ENCODE measurements at places on chromosomes 4 and X.
A peak's percentile ranks its signal among the peaks of the same experiment; 100 is the strongest.

GRCh38 chr4:105126311-105127169 lies 20.1 kb upstream of the TET2 start:
- no peaks in the 10 kb centered on the region for H3K36me3 ChIP-seq
- H3K4me1 ChIP-seq = no peaks in the 10 kb centered on the region
- H3K27ac ChIP-seq = no peak overlapping the region

GRCh38 chrX:98380106-98380505 lies 1496.4 kb downstream of the RPA4 start:
- H3K4me1 ChIP-seq = no peaks in the 10 kb centered on the region
- no peaks in the 10 kb centered on the region for H3K27me3 ChIP-seq
- DNase-seq = peak; percentile 57
- no peak overlapping the region for H3K4me3 ChIP-seq

DNA sequence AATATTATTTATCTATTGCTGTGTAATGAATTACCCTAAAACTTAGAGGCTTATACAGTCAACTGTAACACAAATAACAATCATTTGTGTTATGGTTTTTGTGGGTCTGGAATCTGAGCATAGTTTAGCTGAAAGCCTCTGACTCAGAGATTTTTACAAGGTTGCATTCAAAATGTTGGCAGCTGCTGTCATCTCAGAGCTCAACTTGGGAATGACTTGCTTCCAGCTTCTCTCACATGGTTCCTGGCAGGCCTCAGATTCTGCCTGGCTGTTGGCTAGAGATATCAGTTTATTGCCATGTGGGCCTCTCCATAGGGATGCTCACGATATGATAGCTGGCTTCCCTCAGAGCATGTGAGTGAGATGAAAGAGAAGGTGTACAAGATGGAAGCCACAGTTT lies 70.2 kb upstream of the BRWD3 start:
- no peak for DNase-seq
- H3K36me3 ChIP-seq = no peaks in the 10 kb centered on the region
- H3K27me3 ChIP-seq = no peaks in the 10 kb centered on the region
- no peak overlapping the region for H3K27ac ChIP-seq

GRCh38 chr4:65968831-65969558 lies 298.7 kb upstream of the EPHA5 start:
- H3K27me3 ChIP-seq = no peaks in the 10 kb centered on the region
- H3K4me1 ChIP-seq = no peaks in the 10 kb centered on the region
- H3K36me3 ChIP-seq = no peaks in the 10 kb centered on the region
- no peak overlapping the region for H3K4me3 ChIP-seq
- no peak overlapping the region for H3K27ac ChIP-seq
- DNase-seq = no peak

DNA sequence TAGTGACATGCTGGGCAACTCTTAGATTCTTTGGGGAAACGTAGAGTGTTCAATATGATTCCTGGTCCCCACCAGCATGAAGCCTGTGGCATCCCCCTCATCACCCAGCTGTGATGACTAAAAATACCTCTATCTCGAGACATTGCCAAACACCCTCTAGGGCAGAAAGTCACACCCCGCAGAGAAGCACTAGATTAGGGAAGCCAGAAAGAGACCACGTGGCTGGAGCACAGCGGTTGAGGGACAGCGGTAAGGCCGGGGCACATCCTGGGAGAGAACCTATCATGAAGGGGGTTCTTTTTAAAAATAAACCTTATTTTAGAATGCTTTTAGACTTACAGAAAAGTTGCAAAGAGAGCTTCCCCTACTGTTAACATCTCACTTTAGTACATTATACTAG lies 11.0 kb downstream of the FAT1 start:
- H3K36me3 ChIP-seq = peaks cover 19% of the 10 kb centered on the region
- H3K4me1 ChIP-seq = peaks cover 20% of the 10 kb centered on the region
- H3K27ac ChIP-seq = no peak overlapping the region
- no peaks in the 10 kb centered on the region for H3K27me3 ChIP-seq
- H3K4me3 ChIP-seq = no peak overlapping the region

DNA sequence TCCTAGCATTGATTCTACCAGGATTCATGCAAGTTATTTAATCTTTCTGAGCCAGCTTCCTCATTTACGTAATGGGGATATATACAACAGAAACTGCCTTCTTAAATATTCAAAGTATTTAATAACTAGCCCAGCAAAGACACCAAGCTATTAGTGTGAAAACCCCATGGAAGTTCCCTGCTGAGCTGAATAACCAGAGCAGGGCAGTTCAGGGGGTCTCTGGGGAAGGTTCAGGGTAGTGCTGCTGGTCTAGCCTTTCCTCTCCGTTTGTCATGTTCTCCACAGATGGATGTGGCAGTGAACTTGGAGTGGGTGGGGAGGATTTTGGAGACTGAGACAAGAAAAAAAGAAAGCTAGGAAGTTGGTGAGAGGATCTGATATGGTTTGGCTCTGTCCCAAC lies 240.8 kb upstream of the TAPT1 start:
- no peaks in the 10 kb centered on the region for H3K4me1 ChIP-seq
- no peaks in the 10 kb centered on the region for H3K36me3 ChIP-seq
- no peaks in the 10 kb centered on the region for H3K27me3 ChIP-seq
- no peak overlapping the region for H3K4me3 ChIP-seq
- no peak for DNase-seq

GRCh38 chr4:11748164-11748872 lies 319.6 kb upstream of the HS3ST1 start:
- H3K4me1 ChIP-seq = no peaks in the 10 kb centered on the region
- no peaks in the 10 kb centered on the region for H3K36me3 ChIP-seq

DNA sequence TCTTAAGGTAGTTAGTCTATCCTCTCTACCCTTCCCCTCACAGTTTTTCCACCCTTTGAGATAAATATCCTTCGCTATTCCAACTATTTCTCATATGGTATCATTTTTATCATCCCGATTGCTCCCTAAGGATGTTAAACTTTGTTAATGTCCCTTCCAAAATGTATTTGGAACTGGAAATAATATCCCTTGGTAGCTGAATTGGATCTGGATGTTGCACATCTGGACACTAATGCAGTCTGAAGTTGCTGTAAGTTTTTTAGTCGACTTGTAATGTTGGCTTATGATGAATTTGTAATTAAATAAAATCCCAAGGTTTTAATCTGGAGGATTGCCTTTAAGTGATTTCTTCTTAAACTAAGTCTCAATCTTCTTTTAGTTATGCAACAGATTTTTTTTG lies 22.5 kb downstream of the XIAP start:
- no peaks in the 10 kb centered on the region for H3K4me1 ChIP-seq
- H3K27ac ChIP-seq = no peak overlapping the region

- no peak overlapping the region for H3K27ac ChIP-seq
- DNase-seq = no peak
Observed at GRCh38 chr4:185713272-185713671, 98.7 kb downstream of the SORBS2 start.

- no peak for DNase-seq
- no peaks in the 10 kb centered on the region for H3K4me1 ChIP-seq
- no peaks in the 10 kb centered on the region for H3K36me3 ChIP-seq
- no peak overlapping the region for H3K27ac ChIP-seq
Observed at GRCh38 chr4:126906466-126906865, 726.3 kb upstream of the INTU start.

DNA sequence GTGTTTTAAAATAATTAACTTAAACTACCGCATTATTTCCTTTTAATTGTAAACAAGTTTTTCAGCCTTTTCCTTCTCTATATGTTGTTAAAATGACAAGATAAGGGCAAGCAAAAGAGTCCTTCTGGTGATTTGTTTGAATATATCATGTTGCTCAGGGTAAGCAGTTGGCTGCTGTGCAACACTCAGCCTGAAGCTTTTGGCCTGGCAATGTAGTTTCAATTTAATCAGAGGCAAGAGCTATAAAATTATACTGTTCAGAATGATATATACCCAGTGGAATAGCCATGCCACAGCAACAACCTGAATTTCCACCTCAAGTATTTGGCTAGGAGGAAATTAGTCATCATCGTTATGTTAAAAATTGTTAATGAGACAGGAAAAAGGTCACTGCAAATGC lies 53.4 kb downstream of the GRXCR1 start:
- no peak for DNase-seq
- no peak overlapping the region for H3K27ac ChIP-seq
- H3K4me1 ChIP-seq = no peaks in the 10 kb centered on the region
- no peaks in the 10 kb centered on the region for H3K36me3 ChIP-seq
